ENCODE measurements at places on chromosomes 13 and 19.

DNA sequence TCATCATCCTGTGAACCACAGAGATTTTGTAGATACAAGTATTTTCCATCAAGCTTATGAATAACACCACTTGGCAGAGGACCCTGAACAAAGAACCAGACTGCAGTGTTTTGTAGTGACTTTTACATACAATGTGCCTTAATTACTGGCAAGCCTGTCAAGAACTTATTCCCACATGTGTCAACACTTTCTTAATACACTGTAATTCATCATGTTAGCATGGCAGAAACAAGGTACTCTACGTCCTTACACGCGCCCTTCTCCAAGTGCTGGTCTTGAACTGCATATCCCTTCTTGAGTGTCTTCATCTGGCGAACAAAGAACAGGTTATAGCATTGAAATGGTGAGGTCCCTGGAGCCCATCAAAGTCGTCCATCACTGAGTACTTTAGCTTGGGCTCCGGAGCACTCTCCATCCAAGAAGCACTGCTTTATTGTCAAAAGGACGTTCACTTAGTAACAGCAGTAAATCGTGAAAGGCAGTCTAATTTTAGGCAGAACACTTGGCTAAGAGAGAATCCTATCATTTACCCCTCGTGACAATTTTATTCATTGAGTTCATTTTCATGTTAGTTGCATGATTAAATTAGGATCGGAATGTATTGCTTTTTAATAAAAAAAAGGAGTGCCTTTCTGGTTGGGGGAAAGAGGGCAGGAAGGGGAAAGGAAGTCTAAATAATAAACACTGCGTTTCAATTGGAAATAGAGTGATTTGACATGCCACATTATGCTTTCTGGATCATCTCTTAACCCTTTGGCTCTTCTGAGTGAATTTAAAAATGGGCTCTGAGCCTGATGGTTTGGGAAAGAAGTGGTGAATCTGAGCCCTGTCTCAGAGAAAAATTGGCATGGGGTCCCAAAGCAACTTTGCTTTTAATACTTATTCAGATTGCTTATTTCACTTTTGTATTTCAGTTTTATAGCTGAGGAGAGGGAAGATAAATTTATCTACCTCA is 376.1 kb downstream of the DLEU7 start:
- no peak for DNase-seq

DNA sequence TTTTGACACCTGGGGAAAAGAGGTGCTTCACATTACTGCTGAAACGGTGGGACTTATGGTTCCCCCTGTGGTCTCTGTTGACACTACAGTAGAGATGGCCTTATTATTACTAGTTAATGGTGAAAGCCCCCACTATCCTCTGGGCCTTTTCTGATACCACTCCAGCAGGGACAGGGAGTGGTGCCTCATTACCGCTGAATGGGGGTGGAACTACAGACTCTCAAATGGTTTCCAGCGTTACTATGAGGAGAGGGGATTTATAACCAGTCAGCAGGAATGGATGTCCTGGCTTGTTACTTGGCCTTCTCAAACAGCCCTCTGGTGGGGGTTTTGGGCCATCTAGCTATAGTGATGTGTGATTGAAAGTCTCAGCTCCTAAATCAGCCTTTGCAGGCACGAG is 96.7 kb upstream of the DIAPH3 start:
- DNase-seq: no peak

DNA sequence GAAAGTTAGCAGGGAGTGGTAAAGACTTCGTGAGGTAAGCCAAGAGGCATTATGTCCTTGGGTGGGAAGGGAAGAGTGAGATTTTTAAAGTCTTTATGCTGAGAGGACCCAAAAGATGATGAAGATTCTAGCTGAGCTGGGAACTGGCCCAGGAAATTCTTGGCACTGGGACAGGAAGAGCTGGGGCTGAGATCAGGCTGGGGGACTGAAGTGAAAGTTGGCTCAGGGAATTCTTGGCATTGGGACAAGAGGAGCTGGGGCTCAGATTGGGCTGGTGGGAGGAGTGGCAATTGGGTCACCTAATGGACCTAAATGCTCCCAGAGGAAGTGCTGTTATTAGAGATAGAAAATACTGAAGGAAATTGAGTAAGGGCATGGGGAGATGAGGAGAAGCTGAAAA is 8.8 kb downstream of the SCEL start:
- peak; percentile 48 for DNase-seq

- DNase-seq: peak; percentile 66
Observed at GRCh38 chr19:36115453-36116343, at the start of gene TBCB. TSS of gene TBCB (plus strand) at chr19:36115468. CDS start at chr19:36115561, 93 bp downstream.

DNA sequence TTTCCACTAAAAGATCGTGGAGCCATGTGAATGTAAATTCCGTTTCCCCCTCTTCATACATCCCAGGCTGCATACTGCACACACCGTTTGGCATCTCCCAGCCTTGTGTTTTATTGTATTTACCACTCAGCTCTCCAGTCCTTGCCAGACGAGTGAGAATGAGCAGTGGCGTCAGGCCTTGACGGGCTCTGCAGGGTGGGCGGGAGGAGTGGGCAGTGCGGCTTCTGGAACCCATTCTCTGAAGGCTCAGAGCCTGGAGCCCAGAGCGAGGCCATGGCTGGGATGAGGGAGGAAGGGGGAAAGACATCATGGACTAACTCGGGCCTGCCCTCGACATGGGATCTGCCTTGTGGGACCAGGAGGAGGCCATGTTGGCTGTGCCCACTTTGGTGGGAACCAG is 25.1 kb downstream of the BICRA start:
- DNase-seq: no peak

DNA sequence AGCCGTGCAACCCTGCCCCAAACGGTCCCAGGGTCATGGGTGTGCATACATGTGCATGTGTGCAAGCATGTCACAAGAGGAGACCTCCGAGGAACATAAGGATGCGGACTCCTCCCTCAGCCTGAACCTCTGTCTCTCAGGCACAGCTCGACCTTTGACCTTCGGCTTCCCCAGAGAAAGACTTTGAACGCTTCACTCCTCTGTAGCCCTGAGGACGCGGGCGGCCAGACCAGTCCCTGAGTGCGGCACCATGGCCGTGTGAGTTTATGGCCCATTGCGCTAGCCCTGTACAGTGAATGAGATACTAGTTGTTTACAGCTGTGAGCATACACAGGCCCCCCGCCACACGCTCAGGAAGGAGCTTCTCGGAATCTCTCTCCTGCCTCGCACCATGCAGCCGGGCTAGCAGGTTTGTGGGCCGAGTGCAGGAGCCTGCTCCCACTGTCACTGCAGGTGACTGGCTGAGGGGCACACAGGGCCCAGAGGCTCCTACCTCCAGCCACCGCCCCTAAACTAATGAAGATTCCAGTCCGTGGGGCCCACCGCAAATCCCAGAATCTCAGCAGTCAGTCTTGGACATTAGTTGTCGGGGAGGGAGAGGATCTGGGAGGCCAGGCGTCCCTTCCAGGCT is 10.8 kb downstream of the RASA3 start:
- no peak for DNase-seq

- no peak for DNase-seq
Observed at GRCh38 chr13:93774506-93774905, 547.9 kb downstream of the GPC6 start.

DNA sequence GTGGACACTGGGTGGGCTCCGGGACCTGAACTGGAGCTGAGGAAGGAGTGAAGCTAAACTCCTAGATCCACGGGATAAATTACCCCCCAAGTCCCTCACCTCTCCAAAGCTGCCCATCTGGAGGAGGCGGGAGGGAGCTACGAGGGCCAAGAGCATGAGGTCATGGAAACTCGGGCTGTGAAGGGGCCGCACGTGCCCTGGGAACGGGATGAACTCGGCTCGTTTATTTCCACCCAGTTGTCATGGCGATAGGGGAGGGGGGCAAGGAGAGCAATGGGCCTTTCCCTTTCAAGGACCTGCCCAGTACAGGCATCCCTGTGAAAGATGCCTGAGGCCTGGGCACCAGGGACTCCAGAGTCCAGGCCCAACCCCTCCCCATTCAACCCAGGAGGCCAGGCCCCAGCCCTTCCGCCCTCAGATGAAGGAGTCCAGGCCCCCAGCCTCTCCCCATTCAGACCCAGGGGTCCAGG is 3.8 kb downstream of the PPP1R12C start:
- peak; percentile 34 for DNase-seq

DNA sequence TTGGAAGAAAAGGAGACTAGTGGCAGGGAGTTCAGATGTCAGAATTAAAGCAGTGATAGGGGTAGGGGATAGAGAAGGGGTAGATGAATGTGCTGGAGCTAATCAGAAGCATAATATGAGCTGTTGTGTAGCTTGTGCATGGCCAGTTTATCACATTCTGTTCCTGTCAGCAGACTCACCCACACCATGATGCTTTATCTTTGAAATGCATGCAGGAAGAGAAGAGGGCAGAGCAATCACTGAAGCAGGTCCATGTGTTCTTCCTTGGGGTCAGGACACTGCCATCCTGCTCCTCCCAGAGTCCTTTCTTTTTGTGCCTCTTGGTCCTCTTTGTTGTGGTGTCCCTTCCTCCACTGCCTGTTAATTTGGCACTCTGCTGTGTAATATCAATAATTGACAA is 5.8 kb downstream of the CHAMP1 start:
- no peak for DNase-seq

DNA sequence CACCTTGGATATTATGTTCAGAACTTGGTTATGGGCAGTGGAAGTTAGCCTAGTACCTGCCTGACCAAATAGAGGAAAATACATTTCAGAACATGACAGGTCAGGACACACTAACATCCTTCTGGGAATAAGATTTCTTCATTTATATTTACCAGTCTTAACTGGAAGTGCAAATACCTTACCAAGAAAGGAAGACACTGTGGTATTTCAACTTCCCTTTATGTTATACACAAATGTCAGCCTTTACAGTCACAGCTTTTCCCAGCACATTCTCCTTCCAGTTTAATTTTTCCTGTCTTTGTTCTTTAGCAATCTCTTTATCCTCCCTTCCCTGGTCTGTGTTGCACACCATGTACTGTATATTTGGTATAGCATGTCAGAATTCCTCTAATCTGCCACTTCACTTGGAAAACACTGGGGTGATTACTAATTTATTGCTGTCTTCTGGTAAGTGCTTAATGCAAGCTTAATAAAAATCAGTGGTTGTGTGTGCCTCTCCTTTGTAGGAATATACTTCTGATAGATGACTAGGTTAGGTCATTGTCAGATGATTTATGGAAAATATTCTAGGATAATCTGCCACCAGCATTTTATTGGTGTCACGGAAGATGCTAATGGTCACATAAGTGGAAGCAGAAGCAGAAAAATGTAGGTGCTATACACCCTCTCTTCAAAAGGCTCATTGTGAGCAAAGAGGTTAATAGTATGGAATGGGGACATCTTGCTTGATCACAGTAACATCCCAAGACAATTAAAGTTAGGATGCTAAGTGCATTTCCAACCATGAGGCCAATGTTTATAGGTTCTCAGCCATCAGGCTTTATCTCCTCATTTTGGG is 124.3 kb upstream of the STARD13 start:
- DNase-seq: no peak

GRCh38 chr13:28322256-28322905 is 172.5 kb downstream of the FLT1 start:
- no peak for DNase-seq

DNA sequence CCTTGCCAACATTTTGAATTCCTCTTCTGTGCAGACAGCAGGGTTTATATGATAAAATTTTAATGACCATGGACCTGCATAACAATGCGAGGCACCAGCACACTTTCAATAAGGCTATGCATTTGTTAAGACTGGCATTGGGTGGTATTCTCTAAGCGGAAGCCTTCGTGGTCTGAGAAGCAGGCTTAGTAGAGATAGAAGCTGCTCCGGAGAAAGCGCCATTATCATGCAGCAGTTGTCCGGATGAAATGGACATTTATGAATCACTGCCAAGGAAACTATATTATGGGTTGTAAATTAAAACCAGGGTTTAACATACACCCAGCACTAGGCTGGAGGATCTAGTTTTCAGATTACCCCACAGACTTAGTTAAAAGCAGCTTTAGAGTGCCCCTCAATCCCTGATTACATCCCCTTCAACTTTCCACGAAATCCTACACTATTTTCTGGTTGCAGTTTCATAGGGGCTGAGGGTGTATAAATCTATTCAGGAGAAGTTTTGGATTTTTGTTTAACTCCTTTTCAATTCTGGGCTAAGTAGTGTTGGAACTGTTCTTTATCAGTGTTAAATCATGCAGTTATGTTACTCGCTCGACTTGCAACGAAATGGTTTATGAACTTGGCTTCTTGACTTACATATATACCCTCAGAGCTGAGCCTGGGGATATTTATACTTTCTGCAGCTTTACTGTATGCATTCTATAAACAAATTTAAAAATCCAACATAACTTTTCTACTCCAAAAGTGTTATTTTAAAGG is 193.3 kb downstream of the PCDH9 start:
- no peak for DNase-seq

DNA sequence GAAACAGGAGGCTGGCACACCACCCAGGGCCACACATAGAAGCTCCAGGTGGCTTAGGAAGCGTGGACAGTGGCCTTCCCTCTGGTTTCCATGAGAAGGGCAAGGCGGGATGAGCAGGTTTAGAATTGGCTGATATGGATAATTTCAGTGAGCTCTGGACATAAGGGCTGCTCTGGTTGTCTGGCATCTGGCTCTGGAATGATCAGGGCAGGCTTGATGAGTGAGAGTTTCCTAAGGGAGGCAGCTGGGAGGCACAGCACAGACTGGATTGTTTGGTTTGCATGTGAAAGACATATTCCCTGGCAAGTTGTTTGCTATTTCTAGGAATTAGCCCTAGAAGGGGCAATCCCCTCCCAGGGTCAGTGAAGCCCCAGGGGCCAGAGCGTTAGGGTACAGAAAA is 129.5 kb downstream of the ATP8A2 start:
- no peak for DNase-seq

All from RWPE1 (cell line).